ENCODE measurements at places on chromosomes 2 and 18.

DNA sequence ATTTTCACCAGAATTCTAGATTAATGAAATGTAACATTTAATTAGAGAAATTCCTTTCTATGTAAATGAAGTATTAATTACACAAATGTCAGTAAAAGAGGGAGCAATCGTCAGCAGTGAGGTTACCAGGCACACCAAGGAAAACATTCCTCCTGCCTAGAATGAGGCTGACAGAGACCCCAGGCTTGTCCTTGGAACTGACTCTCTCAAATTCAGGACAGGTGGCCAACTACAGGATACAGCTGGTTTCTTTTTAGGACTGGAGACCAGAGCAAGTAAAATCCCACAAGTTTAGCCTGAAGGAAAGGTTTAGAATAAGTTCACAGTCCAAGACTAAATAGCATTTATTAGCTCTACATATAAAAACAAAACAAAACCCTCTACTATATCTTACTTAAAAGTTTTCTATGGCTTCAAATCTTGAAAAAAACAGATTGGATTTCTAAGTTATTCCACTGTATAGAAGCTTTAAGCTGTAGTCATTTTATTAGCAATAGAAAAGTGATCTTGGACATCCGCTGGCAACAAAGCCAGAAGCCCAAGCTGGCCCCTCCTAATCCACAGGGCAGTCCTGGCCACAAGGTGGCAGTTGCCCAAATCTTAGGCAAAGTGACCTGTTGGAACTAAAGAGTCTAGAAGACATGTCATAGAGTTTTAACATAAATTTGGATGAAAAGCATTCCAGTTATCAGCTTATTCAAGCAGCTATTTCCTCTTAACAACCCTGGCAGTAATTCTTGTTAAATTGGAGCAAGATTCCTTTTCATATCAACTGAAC, 81.0 kb downstream of the SP3 start:
- DNase-seq: peak; percentile 31

DNA sequence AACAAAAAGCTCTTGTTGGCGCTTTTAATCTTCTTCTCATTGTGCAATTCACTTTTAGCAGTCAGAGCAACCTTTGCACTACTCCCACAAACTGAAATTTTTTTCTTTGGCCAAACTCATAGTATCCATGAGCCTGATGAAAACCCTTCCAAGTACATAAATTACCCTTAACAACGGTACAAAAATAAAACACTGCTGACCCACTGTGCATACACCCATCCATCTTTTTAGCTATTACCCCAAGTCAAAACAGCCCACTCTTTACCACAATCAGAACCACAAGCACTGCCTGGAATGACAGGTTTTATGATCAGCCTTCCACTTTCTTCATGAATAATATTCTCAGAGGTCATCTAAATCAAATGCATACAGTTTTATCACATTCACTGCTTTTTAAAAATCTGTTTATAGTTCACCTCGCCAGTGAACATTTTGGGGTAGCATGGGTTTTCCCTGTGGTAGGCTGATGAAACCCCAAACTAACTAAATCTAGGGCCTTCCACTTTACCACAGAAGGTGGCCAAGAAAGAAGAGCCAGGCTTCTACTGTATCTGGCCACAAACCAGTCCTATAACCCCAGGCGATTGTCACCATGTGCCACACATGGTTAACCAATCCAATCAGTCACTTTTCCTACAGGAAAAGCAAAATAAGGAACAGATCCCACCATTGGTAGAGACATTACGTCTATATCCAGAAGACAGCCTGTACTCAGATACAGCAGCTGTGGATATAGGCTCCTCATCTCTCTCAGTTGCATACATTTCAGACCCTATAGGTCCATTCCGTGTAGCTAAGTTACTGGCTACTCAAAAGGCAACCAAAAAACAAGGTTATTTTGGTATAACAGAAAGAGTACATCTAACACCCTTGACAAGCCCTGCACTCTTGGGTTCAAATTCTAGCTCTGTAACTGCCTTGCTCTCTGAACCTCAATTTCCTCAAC, 171.3 kb downstream of the THADA start:
- DNase-seq: peak; percentile 13

GRCh38 chr2:223102040-223102400, 50.0 kb downstream of the KCNE4 start:
- DNase-seq: no peak

GRCh38 chr2:134783912-134784311, 54.5 kb upstream of the ACMSD start:
- DNase-seq: no peak

- DNase-seq: no peak
Observed at GRCh38 chr2:54306556-54306955, 50.5 kb upstream of the TSPYL6 start.

GRCh38 chr2:241413929-241414580, 58.0 kb downstream of the FARP2 start:
- no peak for DNase-seq

DNA sequence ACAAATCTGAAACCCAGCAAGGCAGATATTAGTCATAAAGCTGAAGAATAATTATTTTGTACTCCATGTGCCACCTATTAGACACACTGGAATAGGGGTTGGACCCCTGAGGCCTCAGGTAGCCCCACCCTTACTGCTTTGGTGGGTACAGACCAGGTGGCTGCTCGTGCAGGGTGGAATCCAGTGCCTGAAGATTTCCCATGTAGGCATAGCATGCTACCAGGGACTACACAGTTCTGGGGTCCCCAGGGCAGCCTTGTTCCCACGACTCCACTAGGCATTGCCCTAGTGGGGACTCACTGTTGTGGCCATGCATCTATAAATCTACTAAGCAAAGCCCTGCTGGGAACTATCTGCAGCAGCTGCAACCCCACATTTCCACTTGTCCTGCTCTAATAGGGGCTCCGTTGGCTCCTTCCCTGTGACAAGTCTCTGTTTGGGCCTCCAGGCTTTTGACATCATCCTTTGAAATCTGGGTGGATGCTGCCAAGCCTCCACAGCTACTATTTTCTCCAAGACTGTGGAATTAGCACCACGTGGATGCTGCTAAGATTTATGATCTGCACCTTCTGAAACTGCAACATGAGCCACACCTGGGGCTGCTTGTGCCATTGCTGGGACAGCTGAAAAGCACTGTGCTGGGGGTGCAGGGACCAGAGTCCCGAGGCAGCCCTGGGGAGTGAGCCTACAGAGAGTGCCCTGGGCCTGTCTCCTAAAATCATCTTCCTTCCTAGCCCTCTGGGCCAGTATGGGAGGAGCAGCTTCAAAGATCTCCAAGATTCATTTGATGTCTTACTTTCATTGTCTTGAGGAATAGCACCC, 303.8 kb downstream of the FSIP2 start:
- DNase-seq: no peak

- DNase-seq: no peak
Observed at GRCh38 chr2:111221701-111222100, 101.0 kb downstream of the BCL2L11 start.

- DNase-seq: peak; percentile 53
Observed at GRCh38 chr18:54888933-54889332, 60.7 kb downstream of the RAB27B start.

DNA sequence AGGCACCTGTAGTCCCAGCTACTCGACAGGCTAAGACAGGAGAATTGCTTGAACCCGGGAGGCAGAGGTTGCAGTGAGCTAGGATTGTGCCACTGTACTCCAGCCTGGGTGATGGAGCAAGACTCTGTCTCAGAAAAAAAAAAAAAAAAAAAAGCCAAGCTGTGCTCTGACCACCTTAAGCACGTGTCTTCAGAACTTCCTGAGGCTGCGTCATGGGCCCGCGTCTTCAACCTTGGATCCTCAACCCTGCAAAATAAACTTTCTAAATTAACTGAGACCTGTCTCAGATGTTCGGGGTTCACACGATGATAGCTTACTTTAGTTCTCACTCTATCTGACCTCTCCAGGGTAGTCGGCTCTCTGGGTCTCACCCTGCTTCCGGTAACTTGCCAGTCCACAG, 65.8 kb upstream of the CABLES1 start:
- DNase-seq: no peak

DNA sequence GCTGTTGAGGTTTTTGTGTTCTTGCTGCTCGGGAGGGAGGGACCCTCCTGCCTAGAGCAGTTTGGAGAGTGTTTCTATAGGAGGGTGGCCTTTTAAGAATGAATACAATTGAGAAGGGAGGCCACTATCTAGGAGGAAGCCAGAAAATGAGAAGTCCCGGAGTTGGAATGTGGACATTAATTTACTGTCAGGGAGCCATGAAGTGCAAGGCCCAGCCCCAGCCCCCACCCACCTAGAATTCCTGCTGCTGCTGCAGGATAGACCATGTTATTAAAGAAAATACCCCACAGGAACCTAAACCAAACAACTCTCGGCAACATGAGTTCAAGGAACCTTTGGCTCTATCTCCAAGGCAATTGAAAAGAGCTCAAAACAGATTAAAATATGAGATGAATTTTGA, 46.0 kb downstream of the ZBTB7C start:
- no peak for DNase-seq

- DNase-seq: no peak
Observed at GRCh38 chr2:191799526-191799925, 47.4 kb downstream of the CAVIN2 start.

DNA sequence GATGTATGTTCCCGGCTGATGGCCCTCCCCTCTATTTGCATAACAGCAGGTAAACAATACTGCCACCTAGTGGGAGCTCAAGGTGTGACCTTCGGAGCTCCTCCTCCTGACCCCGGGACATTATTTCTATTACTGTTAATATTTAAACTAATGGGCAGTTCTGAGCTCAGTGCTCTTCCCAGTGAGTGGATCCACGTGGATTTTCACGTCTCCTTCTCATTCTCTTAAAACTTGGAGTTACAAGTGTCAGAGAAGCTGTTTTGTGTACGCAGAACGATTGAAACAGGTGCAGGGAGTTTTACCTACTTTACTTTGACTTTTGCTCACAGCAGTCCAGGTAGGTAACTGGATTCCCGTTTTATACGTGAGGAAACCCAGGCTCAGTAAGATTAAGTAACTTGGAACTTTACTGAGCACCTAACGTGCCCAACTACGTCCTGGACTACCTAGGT, 127.3 kb downstream of the PRKCE start:
- DNase-seq: peak; percentile 39

GRCh38 chr2:121819846-121820245, 64.4 kb downstream of the TSN start:
- no peak for DNase-seq

- no peak for DNase-seq
Observed at GRCh38 chr18:55780586-55781071, 192.6 kb upstream of the TCF4 start.

- DNase-seq: no peak
Observed at GRCh38 chr2:27024812-27025211, 8.0 kb upstream of the TMEM214 start.

DNA sequence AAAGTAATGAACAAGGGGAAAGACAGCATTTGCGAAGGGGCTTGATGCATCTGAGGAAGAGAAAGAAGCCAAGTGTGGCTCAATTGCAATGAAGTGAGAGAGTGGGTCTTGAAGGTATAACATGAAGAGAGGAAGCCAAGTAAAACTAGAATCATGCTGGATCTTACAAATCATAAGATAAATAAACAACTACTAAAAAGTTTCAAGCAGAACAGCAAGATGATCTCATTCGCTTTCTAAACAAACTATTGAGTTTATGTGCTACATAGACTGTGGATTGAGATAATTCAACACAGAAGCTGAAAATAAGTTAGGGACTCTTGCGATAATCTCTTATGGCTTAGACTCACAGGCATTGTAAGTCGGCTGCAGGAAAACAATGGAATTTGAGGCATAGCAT, 1310.5 kb upstream of the NRXN1 start:
- peak; percentile 69 for DNase-seq

DNA sequence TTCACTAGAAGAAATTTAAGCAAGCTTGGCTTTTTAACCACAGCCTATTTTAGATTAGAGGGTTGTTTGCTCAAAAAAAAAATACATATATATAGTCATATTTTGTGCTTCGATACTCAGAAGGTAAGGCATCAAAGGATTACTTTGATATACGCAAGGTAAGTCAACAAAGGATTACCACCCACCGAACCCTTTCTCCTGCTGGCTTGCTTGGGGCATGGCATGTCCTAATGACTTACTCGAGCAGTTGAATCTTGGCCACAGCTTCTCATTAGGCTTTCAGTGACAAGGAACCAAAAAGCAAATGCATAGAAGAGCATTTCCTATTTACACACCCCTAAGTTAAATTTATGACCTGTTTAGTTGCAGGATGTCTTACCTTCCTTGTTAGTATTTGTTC, 295.7 kb downstream of the AGAP1 start:
- no peak for DNase-seq

GRCh38 chr2:164642946-164643555, 21.8 kb upstream of the GRB14 start:
- DNase-seq: no peak

DNA sequence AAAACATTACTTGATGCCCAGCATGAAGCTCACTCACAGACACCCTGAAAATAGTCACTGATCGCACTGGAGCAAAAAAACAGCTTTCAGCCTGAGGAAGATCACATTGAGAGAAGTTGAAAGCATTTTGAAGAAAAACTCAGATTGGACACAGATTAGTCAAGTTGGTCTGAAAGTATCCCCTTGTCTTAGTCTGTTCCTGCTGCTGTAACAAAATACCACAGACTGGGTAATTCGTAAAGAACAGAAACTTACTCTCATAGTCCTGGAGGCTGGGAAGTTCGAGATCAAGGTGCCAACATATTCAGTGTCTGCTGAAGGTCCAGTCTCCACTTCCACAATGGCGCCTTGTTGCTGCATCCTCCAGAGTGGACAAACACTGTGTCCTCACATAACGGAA, 14.2 kb upstream of the NDUFV2 start:
- no peak for DNase-seq

DNA sequence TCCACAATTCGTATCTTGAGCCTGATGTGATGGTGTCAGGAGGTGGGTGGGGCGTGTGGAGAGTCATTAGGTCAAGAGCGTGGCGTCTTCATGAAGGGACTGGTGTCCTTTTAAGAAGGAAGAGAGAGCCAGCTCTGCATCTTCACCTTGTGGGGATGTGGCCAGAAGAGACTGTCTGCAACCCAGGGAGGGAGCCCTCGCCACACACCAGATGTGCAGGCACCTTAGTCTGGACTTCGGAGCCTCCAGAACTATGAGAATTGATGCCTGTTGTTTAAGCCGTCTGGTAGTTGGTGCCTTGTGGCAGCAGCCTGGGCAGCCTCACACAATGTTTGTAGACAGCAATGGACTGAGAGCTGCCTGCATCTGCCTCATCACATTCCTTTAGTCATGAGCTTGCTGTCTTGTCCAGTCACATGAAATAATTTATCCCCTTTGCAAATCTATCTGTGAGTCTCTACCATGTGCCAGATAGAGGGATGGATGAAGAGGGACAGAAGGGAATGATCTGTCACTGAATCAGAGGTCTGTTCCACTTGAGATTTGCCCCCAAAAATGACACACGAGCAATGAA, 61.0 kb downstream of the MYT1L start:
- DNase-seq: no peak

DNA sequence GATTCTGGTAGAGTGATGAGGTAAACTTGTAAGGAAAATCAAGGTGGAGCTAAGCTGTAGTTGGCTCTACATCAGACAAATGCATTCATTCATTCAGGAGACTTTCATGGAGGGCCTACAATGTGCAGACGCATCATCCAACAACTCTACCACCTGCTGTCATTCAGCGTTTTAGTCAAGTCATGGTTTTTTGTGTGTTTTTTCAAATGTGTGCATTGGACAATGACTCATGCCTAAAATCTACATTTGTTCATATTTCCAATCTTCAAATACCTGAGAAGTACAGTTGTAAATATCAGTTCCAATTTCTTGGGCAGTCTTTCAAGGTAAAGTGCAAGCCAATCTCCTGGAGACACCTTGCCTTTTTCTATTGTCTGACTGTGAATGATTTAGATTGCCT, 108.0 kb upstream of the LGALSL start:
- no peak for DNase-seq

- DNase-seq: peak; percentile 88
Observed at GRCh38 chr2:44528595-44528994, 166.8 kb downstream of the CAMKMT start.

- peak; percentile 16 for DNase-seq
Observed at GRCh38 chr18:55477860-55478581, 110.0 kb downstream of the TCF4 start.

Data from fibroblast of gingiva (primary cell).